H1 (cell line): ENCODE measurements at places on chromosomes 12 and 14.

DNA sequence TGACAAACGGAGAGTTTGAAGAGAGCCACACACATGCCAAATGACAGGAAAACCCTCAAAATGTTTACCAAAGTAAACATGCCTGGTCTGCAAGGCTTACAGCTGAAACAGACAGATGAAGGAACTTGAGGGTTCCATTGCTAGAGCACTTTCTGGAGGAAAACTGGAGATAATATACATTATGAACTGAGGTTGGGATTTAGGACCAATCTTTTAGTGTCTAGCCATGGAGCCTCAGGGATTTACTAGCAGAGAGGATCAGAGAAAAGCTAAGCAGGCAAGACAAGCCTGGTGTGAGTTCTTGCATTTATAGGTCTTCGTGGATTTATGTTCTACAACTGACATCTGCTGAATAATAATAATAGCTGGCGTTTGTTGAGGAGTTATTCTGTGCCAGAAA is 205.3 kb downstream of the AEBP2 start:
- no peak for DNase-seq

DNA sequence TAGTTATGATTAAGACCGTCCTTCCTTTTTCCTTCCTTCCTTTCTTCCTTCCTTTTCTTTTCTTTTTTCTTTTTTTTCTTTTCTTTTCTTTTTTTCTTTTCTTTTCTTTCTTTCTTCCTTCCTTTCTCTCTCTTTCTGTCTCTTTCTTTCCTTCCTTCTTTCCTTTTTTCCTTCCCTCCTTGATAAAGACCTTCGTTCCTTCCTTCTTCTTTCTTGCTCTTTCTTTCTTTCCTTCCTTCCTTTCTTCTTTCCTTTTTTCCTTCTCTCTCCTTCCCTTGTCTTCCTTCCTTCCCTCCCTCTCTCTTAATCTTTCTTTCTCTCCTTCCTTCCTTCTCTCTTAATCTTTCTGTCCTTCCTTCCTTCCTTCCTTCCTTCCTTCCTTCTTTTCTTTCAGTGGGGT is 130.9 kb downstream of the PAPOLA start:
- DNase-seq = no peak

GRCh38 chr12:46373301-46374296 is 1.0 kb upstream of the SLC38A2 start:
- DNase-seq = no peak

DNA sequence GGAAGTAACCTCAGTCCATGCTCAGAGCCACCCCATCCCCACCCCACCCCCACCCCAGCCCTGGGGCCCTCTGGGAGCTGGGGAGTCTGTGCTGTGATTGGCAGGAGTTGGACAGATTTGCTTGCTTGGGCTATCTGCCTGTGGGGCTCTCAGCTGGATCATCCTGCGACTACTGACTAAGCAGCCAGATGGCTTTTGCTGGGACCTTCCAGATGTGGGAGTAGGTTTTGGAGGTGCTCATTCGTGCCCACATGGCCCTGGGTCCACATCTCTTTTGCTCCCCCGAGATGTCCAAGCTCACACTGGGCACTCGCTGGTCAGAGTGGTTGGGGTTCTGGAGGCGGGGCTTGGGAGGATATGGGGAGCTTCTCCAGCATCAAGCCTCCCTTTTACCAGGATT is 138.9 kb downstream of the TSPAN9 start:
- no peak for DNase-seq

DNA sequence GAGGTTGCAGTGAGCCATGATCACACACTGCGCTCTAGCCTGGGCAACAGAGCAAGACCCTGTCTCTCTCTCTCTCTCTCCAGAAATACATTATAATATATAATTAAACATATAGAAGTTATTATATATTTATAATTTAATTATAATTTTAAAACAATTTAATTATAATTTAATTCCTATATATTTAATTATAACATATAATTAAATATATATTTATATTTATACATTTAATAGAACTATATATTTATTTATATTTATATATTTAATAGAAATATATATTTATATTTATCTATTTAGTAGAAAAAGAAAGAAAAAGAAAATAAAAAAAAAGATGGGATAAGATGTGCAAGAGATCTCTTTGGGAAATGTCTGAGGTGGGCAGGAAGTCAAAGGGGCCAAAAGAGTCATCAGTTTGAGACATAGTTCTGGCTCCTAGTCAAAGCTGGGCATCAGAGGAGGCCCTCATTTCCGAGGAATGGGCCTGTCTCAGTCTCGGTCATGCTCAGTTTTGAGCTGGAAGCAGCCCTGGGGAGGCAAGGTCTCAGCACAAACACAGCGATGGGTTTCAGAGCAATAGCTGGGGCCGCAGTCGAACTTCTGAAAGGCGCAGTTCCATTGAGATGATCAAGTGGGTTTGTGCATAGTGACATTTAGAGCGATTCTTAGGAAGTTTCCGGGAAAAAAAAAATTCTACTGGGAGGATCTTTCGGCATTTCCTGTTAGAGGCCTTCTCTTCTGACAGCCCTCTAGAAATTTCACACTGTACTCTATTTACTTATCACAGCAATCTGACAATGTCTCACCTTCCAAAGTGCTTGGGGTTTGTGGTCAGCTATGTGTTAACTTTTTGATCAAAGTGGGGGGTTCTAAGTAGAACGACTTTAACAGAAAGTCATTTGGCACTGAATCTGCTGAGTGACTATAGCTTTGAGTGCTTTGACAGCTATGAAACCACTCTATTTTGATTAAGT is 58.7 kb upstream of the GZMB start:
- DNase-seq = no peak

DNA sequence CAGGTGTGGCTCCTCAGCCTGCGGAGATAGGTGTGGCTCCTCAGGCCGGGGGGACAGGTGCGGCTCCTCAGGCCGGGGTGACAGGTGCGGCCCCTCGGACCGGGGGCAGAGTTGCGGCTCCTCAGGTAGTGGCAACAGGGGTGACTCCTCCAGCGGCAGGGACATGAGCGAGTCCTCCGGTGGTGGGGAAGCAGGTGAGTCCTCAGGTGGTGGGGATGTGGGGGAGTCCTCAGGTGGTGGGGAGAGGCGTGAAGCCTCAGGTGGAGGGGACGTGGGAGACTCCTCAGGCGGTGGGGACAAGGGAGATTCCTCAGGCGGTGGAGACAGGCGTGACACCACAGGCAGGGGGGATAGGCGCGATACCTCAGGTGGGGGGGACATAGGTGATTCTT is 9.2 kb downstream of the KMT2D start:
- DNase-seq = no peak

DNA sequence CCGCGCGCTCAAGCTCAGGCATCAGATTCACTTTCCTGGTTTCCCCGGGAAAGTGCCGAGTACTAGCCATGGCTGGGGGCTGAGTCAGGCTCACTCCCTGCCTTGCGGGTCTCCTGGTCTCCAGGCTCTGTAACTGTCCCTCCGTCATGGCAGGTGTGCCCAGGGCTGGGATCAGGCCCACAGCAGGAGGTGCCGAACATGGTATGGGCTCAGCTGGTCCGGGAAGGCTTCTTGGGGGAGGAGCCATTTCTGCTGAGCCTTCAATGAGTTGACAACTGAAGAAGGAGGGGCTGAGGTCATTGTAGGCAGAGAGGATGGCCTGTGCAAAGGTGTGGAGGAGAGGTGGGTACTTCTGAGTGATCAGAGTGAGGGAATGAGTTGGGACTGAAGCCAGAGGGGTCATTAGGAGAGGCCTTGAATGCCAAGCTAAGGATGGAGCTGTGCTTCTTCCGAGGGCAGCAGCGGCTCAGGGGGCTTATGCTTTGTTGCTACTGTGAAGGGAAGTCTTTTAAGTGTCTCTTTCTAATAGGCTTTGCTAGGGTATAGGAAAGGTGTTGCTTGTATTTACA is 769 bp downstream of the EXOC3L4 start:
- no peak for DNase-seq

GRCh38 chr12:132560614-132561426 is 49.6 kb downstream of the LRCOL1 start:
- peak; percentile 60 for DNase-seq

DNA sequence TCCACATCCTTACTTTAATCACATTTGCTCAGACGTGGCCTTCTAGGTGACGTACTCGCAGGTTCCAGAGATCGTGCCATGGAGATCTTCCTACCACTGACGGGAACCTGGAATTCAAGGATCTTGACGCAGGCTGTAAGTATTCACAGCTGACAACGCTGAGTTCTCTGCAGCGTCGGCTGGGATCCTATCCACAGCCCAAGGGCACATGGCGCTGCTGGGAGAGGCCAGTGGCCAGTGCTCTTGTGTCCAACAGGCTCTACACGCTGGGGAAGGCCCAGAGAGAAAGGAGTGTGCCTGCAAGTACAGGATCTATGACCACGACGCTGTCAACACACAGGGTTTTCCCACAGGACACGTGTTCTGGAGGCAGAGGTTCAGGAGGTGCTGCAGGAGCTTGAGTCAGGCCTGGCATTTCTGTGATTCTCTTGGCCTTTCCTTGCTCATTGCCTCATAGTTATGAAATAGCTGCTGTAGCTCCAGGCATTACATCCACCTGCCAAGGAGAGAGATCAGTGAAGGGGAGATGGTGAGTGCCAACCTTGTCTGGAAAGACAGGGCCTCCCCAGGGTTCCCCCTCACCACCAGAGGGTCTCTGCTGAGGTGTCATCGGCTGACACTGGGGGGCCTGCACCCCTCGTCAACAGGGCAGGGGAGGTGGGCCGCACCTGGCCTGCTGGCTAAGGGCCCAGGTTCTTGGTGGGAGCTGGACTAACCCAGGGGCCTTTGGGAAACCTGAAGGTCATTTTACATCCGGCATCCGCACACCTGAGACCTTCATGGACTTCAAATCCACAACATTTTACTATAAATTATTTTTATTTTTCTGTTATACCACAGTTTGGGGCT is 21.3 kb downstream of the LRCOL1 start:
- DNase-seq = no peak

GRCh38 chr12:51531978-51532497 is 59.0 kb upstream of the SCN8A start:
- peak; percentile 90 for DNase-seq

DNA sequence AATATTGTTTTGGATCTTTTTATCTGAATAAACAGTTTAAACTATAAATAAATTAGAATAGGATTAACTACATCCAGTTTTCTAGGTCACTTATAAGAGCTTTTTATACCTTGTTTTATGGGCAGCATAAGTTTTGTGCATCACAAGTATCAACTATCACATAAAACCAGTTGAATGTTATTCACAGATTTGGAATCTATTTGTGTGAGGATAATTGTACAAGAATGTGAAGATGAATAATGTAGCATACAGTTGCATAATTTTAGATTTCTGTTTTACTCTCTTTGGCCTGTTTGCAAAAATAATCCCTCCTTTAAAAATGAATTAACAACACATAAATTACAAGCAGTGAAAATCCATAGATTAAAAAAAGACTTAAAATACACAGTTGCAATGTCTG is 88.8 kb downstream of the SCFD1 start:
- no peak for DNase-seq

- DNase-seq = no peak
These were observed 22.9 kb downstream of the NDUFA12 start for GRCh38 chr12:94980577-94980976.

GRCh38 chr12:94740601-94741362 is 90.4 kb upstream of the TMCC3 start:
- DNase-seq = no peak

DNA sequence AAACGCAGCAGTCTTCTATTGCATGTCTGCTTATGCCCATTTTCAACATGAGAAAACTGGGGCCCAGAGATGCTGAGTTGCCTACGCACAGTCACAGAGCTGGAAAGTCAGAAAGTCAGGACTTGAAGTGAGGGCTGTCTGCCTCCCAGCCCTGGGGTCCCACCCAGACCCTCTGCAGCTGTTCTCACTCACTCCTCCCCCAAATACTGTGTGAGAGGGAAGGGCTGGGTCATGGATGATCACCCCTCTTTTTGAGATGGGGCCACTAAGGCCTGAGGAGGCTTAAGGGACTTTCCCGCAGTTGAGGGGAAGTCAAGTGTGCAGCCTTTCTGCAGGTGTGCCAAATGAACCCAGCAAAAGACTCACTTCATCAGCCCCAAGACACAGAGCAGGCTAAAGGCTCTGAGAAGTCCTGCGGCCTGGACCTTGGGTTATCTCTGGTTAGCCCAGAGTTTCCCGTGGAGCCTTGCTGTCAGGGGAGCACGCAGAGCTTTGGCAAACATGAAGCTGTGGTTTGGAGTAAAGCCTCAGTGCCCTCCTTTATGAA is 18.7 kb downstream of the DTX1 start:
- DNase-seq = no peak

DNA sequence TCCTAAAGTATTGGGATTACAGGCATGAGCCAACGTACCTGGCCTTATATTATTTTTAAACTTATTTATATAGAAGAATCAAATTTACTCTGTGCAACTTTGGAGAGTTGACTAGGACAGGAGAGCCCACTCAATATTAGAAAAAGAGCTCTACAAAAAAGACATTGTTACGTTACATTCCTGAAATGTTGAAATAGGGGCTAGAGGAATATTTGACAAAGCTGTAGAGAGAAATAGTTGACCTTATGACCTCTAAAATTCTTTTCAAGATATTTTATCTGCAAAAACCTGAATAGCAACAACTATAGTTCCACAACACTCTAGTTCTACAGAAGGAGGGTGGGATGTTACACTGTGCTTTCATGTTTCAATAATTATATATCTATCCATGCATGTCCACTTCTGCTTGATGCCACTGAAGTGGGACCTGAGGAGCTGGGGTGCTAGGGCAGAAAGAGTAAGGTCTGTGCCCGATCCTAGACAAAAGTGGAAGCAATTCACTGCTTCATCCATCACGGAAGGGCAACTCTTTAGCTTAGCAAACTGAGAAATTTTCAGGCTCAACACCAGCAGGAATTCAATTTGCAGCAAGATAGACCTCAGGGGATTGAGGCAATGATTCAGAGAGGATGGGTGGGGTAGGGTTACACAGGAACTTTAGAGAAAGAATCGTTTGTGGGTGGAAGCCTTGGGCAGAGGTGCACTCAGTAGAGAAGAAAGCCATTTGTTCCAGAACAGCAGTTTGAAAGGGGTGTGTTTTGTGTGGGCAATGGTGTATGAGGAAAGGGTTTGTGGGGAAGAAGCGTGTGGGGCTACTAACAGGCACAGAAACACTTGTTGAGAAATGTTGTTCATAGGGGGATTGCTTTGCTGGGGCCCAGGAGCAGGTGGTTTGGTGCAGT is 16.0 kb upstream of the RNASE10 start:
- no peak for DNase-seq

- peak; percentile 7 for DNase-seq
These were observed 37.4 kb upstream of the C12orf71 start for GRCh38 chr12:27119797-27120196.

GRCh38 chr12:127731657-127732056 is 535.3 kb upstream of the TMEM132C start:
- no peak for DNase-seq

DNA sequence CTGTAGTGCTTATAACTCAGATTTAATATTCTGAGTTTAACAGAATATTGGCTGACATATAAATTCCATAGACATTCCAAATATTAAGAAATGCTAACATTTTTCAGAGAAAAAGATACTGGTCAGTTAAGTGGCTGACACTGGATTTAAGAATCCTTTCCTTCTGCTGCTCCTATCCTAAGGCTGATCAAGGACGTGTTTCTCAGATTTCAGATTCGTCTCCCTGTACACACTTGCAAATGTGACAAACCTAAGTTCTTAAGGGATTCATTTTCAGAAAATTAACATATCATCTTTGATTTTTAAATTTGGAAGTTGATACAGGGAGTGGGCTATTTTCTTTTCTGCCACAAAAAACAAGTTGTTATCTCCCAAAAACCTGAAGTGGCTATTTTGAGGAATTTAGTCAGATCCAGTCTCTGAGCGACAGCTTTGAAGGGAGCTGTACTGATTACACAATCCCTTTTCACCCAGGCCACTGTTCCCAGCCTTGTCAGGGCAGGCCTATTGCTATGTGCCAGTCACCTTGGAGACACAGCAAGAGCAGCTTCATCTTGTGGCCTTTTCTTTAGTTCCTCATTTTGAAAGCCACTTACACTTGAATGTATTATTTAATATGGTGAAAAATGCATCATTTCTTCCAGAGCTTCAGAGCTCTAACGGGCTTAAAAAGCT is 370.6 kb downstream of the KCNH5 start:
- no peak for DNase-seq
